ENCODE measurements at places on chromosomes 16 and 17.
A peak's percentile ranks its signal among the peaks of the same experiment; 100 is the strongest.

- DNase-seq: no peak
Observed at GRCh38 chr16:69717066-69717465, 9.3 kb downstream of the NQO1 start.

DNA sequence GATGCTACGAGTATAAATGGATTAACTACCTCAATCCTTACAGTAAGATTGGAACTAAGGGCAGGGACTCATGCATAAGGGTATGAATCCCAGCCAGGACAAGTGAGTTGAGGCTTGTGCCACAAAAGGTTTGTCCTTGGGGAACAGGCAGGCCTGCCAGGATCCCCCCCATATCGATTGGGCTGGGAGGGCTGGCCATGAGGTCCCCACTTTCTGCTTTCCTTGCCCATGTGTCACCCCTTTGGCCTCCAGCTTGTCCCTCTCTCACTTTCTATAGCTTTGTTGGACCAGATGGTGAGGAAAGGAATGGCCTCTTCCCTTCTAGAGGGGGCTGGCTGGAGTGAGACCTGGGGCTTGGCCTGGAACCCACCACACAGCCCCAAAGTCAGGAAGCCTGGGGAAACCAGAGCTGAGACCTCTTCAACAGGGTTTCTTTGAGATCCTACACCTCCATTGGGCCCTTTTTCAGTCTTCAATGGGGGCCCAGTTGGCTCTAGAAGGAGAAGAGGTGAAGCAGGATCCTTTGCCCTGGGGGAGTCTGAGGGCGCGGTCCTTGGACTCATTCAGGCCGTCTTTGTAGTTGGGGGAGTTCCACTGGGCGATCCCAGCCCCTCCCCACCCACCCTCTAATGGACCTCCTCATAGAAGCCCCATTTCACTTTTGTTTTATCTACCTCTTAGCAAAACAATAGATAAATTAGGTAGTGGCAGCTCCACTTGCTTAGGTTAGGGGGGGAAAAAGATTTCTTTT, 57.3 kb downstream of the IGF2BP1 start:
- no peak for DNase-seq

GRCh38 chr16:2775765-2776499, 1.1 kb downstream of the ELOB start:
- no peak for DNase-seq

GRCh38 chr17:79340333-79341221, 266.0 kb downstream of the ENGASE start:
- DNase-seq: no peak

DNA sequence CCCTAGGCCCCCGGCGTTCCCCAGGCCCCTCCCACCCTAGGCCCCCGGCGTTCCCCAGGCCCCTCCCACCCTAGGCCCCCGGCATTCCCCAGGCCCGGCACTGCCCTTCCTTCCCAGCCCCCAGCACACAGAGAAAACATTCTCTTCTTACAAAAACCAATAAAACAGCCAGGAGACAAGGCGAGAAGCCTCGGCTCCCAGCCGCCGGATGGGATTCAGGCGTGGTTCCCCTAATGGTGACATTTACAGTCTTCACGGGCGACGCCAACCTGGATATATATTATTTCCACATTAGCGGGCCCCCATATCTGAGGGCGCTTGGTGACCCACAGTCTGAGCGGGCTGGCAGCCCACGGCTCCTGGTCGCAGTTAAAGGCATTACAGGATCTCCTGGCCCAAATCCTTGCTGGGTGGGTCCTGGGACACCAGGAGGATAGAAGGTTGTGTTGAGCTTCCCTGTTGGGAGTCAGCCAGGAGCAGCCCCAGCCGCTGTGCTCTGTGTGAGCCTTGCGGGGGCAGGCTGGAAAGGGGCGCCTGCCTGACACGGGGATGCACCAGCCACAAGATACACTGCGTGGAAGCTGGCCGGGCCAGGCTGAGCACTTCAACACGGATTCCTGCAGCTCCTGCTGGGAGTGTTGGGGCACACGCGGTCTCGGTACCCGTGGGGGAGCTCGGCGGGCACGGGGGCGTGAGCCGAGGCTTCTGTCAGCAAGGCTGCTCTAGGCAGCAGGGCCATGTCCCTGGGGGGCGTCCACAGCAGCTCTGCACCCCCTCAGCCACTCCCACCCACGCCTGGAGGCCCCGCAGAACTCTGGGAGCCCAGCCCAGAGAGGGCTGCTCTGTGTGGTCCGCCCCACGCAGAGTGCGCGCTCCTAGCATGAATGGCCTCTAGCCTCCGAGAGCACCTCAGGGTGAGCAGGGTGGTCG, 83.7 kb downstream of the LMF1 start:
- no peak for DNase-seq

- no peak for DNase-seq
Observed at GRCh38 chr17:80902197-80902962, 89.3 kb upstream of the CHMP6 start.

DNA sequence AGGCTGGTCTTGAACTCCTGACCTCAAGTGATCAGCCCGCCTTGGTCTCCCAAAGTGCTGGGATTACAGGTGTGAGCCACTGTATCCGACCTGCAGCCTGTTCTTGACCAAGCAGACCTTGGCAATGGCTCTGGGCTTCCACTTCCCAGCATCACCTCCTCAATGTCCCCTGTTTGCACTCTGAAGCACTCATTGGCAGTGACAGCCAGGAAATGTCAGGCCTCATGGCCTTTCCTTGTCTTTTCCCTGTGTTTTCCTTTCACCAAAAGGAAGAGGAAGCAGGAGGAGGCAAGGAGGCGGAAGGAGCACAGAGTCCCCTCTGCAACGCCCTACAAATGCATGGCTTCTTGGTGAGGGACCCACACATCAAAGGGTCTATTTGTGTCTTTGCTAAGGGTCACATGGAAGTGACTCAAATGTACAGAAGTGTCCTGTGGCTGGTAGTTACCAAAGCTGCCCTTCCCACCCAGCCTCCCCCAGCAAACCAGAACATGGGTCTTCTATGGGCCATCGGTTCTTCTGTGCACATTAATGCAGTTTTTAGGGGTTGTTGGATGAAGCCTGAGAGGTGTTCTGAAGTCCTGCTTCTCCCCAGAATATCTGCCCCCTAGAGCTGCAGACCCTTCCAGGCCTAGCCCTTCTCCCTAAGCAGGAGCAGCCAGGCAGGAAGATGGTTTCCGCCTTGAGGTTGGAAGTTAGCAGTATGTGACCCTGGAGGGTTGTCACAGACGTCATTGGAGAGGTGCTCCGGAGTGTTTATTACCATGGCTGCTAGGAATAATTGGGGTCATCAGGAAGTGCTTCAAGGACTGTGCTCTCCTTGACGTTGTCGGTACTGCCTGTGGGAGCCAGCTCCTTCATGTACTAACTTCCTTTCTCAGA, 60.8 kb downstream of the WIPI1 start:
- no peak for DNase-seq

- DNase-seq: no peak
Observed at GRCh38 chr17:82861393-82861775, 21.6 kb upstream of the ZNF750 start.

GRCh38 chr17:61503961-61504360, 51.7 kb downstream of the TBX4 start:
- no peak for DNase-seq

DNA sequence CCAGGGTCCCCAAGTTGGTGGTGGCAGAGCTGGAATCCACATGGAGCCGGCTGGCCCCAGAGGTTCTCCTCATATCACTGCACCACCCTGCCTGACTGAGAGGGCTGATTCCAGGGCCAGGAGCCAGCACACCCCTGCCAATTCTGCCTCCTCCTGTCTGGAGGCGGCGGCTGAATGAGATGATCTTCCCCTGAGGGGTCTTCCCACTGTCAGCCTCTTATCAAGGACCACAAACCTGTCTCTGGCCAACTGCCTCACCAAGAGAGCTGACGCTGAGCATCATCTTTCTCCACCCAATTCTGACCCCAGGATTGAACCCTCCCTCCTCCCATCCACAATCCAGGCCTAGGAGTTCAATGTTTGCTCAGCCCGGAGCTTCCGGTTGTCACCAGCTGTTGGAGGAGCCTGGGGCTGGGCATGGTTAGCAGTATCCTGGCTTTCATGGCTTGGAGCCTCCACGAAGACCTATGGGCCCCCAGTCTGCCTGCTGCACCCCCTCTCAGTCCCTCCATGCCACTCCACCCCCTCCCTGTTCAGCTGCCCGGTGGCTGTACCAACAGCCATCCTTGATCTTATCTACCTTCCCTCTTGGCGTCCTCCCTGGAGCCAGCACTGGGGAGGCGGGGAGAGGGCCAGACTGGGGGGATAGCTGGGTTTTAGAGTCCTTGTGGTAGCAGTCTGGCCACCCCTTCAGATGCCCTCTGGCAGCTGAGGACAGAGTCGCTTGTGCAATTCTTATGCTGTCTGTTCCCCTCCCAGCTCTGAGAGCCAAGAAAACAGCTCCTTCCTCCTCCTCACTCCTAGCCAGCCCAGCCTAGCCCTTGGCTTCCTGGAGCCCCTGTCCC, 25.6 kb downstream of the ABCC3 start:
- DNase-seq: peak; percentile 86

DNA sequence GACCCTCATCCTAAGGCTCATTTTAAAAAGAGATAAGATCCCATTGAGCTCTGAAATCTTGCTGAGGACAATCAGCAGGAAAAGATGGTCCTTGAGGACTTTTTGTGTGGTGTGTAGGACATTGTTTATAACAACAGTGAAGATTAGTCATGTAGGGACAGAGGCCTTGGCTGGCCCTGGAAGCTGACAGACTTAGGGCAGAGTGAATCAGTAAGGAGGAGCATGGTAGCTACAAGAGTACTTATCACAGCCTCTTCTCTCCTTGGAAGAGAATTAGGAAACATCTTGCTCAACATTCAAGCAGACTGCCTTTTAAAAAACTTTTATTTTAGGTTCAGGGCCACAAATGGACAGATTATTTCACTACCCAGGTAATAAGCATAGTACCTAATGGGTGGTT, 665.9 kb upstream of the SALL1 start:
- DNase-seq: no peak
